ENCODE measurements at places on chromosomes 4 and X. TPM values are rescaled to one million over a fixed set of nuclear protein-coding genes. Genes with fewer than 3 reads are reported as not detected.

Gene HSD17B13
- total RNA-seq, result 0.69 TPM

Gene ADGRA3
- total RNA-seq, result 59.7 TPM

Gene UCP1
- total RNA-seq, result 0.23 TPM

Gene BMPR1B
- total RNA-seq, result 26.1 TPM

Gene FGD1
- 17.5 TPM for total RNA-seq

Gene DUSP21
- not detected for total RNA-seq

Gene NUDT11
- 71.0 TPM for total RNA-seq

Gene DOCK11
- total RNA-seq, result 40.1 TPM

Gene GAGE13
- not detected for total RNA-seq

Gene TRPC3
- 14.5 TPM for total RNA-seq

Gene ANK2
- total RNA-seq, result 684 TPM

Gene GLRB
- total RNA-seq, result 43.8 TPM

Gene CXCL5
- total RNA-seq, result 0.92 TPM

Gene TAPT1
- total RNA-seq, result 46.1 TPM

Gene KDR
- 18.7 TPM for total RNA-seq

Gene ZNF41
- total RNA-seq, result 11.8 TPM

Gene TEC
- total RNA-seq, result 1.2 TPM

Gene CWH43
- 0.23 TPM for total RNA-seq

Gene VSIG4
- 30.7 TPM for total RNA-seq

Gene CCDC110
- 5.5 TPM for total RNA-seq

Gene STATH
- not detected for total RNA-seq

Gene CENPVL1
- 6.7 TPM for total RNA-seq

Gene FNIP2
- total RNA-seq, result 53.5 TPM

Gene AREG
- not detected for total RNA-seq

Gene GPC3
- 11.8 TPM for total RNA-seq

Gene LRCH2
- total RNA-seq, result 40.6 TPM

Gene SMARCA1
- total RNA-seq, result 76.1 TPM

Gene ZCCHC18
- total RNA-seq, result 15.5 TPM

Gene MAGEB1
- not detected for total RNA-seq

Gene MYOZ2
- 1.8 TPM for total RNA-seq

Gene MXRA5
- total RNA-seq, result 3.9 TPM

Gene SLIT2
- total RNA-seq, result 36.7 TPM

Gene ZFYVE28
- total RNA-seq, result 5.8 TPM

Gene ZNF674
- 13.4 TPM for total RNA-seq

Gene VEGFC
- total RNA-seq, result 3.5 TPM

Gene MAGEA1
- not detected for total RNA-seq

Gene SLC7A11
- 52.1 TPM for total RNA-seq

Gene PNMA6E
- total RNA-seq, result not detected

Gene USP53
- total RNA-seq, result 21.5 TPM

Gene YY2
- 1.4 TPM for total RNA-seq

Gene PCSK1N
- total RNA-seq, result 157 TPM

Gene IL2
- total RNA-seq, result not detected

Gene GLRA2
- 52.4 TPM for total RNA-seq
